Stimulated activated CD8-positive, alpha-beta memory T cell treated with anti-CD3 and anti-CD28 coated beads, Interleukin-4, amount 100 ng/mL, for 4 hours (primary cell): ENCODE measurements at places on chromosomes 16 and 17.

DNA sequence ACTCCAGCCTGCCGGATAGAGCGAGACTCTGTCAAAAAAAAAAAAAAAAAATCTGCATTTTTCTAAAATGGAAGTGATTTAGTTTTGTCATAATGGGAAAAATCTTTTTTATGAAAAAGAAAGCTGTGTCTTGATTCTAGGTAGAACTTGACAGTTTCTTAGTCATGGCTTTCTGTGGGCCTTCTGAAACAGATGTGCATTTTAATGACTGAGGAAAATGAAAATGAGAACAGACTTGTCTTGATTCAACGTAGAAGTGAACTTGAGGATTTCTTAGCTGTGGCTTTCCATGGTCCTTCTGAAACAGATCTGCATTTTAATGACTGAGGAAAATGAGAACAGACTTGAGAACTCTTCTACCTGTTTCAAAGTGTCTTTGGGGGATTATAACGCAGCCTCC, 171.7 kb downstream of the VPS53 start:
- DNase-seq, result no peak

DNA sequence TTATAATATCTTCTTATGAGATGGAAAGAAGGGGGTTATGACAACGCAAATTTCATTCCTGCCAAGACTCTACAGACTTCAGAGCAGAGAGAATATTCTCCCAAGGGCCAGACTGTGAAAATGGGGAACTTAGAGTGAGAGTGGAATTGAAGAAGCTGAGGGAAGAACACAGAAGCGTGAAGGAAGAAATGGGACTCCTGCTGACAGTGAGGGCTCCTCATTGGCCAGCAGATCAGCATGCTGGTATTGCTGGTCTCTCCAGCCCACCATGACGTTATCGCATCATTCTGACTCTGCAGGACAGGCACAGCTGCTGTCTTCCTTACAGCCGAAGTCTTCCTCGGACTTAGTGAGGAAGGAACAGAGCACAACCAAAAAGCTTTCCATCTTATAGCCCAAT, 24.3 kb downstream of the CCL4 start:
- no peak for DNase-seq

DNA sequence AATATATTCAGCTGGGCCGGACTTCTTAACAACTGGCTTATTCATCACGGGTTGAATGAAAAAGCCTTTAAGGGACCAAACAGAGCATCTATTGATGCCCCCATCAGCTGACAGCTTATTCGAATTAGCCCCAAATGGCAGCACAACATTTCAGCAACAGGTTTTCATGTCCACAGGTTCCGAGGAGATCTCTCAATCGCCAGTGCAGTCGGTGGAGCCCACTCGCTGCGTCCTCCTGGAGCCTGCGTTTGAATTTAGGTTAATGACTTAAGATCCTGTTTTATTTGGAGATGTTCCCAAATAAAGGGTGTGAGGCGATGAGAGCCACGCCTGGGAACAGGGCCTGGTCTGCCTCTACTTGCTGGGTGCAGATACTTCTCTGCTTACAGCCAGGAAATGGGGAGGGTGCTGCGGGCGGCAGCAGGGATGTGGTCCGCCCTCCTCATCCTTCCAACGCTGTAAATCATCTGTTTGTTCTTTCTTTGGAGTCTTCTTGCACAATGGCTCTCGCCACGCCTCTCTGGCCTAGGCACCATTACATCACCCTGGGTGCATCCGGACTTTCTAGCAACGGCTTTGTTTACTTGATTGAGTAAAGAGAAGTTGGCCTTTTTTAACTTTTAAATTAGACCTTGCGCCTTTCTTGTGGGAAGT, 22.6 kb downstream of the NDE1 start:
- peak; percentile 13 for DNase-seq

DNA sequence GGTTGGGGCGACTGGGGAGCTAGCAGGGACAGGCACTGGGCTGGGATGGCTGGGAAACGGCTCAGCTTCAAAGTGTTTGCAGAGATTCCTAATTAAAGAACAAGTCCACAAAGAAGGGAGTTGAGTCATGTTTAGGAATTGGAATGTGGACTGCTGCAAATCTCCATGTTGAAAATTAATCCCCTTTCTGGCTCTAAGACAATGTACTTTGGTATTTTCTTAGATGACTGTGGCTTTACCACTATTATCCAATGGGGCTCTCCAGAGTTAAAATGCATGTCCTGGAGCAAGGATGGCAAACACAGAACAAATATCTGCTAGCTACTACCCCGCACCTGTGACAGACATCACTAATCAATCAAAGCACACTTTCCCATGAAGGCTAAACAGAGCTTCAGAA, 22.2 kb upstream of the WSCD1 start:
- no peak for DNase-seq

- DNase-seq, result no peak
Measured at GRCh38 chr16:78706637-78707036, 607.2 kb downstream of the WWOX start.

DNA sequence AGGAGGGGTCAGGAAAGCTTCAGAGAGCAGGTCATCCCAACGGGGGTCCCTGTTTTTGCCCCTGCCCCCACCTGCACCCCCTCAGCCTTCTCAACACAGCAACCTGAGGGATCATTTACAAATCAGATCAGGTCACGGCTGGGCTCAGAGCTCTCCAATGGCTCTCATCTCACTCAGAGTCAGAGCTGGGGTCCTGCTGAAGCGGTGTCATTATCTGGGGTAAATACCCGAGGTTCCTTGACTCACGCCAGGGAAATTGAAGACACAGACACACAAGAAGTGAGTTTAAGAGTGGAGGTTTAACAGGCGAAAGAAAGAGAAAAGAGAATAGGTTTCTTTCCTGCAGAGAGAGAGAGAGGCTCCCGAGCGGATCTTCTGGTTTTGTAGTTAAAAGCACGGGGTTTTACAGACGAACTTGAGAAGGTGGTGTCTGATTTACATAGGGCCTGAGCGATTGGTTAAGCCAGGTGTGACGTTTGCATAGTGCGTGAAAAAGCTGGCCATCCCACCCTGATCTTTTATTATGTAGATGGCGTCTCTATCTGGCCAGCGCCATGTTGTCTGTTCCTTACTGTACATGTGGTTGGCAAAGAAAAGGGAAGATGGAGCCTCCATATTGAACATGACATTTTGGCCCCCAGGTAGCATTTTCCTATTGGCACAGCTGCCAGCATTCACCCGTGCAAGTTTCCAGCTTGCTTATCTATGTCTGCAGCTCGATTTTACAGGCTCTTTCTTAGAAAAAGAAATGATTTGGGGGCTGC, 51.4 kb downstream of the WSB1 start:
- DNase-seq, result no peak

DNA sequence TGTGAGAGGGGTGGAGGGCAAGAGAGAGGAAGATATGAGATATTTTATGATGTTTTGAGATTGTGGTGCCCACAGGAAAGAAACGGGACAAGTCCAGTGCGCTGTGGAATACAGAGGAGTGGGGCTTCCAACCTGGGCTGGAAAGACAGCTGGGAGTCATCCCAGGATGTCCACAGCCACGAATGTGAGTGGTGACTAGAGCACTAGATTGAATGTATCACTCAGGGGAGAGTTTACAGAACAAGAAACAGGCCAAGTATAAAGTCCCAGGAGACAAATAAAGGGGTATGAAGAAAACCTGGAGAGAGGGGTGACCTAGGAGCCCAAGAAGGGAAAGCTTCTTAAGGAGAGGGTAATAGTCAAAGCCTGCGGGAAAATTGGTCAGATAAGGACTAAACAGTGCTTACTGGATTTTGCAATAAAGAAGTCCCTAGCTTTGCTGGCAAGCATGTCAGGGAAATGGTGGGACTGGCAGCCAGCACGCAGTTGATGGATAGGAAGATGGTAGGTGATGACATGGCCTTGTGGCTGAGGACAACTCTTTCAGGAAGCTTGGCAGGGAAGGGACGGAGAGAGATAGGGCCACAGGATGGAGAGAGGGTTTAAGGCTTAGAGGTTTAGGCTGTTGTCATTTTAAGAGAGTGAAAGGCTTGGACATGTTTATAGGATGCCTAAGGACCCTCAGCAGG, 114.5 kb downstream of the AXIN2 start:
- no peak for DNase-seq

DNA sequence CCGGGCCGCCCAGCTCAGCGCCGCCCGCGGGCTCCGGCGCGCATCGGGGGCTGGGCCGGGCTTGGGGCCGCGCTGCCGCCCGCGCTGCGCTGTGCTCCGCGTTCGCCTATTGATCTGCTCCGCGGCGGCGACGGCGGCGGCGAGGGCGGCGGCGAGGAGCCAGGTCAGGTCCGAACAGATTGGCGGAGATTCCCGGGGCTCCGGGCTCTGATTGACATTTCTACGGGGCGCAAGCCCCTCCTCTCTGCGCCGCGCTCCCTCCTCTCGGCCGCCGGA, 559 bp downstream of the IRX3 start:
- DNase-seq, result no peak

DNA sequence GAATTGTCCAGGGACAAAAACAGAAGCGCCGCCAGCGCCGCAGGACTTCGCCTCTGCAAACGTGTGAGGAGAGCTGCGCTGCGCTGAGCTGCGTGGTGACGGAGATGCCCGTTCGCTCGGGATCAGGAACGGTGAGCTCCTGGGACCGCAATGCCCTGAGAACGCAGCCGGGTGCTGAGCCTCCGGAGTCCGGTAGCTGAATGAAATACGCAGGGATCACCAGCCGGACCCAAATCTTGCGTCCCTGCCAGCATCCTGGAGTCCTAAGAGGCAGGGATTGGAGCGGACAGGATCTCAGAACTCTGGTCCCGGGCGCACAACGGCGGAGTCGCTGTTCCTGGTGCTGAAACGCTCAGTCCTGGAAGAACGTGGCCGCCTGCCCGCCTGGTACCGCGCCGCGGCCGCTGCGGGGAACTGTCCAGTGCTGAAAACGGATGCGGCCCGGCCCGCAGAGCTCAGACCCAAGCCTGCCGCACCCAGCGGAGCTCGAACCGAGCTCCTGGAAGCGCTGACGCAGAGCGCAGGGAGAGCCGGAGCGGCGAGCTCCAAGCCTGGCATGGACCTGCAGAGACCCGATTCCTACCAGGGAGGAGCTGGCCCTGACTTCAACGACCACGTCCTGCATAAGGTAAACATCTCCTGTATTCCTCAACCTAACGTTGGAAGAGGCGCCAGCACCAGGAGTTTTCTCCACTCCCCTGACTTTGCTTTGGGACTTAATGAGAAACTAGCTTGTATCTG, 41.5 kb downstream of the CD300LF start:
- DNase-seq, result peak; percentile 37

- no peak for DNase-seq
Measured at GRCh38 chr17:10699856-10700255, 2.5 kb downstream of the ADPRM start.

GRCh38 chr16:4679156-4679849, 14.1 kb upstream of the NUDT16L1 start:
- DNase-seq, result no peak

DNA sequence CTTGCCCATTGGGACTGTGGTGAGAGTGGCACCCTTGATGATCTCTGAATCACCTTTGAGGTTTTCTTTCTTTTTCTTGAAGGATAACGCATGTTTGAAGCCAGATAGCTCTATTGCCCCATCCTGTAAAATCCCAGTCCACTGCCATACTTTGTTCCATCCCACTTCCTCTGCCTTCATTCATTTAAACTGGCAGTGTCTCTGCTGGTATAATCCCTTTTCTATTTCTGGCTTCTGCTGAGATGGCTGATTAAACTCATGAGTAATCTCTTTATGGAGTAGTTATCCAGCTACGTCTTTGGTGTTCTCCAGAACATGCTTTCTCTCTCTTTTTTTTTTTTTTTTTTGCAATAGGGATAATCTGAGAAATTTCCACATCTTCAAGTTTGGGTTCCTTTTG, 656.5 kb upstream of the SALL1 start:
- no peak for DNase-seq

DNA sequence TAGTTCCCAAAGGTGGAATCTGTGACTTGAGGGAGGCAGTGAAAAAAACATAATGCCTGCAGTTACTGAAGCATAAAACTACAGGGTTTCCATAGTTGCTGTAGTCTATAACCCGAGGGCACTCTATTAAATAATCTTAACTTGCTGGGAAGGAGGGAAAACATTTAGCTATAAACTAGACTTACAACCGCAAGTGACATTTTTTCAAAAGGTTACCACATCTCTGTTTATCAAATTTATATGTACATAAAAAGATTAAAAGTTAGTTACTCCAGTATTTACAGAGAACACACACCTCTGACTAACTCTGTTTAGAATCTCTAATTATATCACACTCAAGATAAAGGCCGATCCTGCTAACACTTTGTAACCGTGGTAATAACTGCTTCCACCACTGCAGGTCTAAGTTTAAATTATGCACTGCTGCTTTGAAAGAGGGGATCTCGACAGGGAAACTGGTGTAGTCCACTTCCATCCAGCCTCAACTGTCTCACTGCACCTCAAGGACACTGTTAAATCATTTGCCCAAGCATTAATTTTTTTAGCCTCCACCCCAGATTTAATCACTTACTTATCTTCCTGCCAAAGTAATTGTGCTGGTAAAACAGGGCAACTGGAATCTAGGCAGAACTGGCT, 14.6 kb downstream of the KCNJ16 start:
- DNase-seq, result no peak

DNA sequence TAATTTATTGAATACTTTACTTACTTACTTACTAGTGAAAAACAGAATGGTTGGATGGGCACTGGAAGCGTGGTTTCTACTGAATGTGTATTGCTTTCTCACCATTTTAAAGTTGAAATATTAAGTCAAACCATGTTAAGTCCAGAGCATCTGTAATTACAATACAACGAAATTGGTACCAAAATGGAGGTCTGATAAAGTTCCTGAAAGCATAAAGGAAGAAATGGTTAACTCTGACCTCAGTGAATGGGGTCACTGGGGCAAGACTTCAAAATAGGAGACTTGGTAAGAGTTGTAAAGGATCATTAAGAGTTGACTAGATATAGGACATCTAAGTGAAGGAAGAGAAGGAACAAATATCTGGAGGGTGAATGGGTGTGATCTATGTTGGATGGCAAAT, 237.1 kb downstream of the MAF start:
- no peak for DNase-seq

DNA sequence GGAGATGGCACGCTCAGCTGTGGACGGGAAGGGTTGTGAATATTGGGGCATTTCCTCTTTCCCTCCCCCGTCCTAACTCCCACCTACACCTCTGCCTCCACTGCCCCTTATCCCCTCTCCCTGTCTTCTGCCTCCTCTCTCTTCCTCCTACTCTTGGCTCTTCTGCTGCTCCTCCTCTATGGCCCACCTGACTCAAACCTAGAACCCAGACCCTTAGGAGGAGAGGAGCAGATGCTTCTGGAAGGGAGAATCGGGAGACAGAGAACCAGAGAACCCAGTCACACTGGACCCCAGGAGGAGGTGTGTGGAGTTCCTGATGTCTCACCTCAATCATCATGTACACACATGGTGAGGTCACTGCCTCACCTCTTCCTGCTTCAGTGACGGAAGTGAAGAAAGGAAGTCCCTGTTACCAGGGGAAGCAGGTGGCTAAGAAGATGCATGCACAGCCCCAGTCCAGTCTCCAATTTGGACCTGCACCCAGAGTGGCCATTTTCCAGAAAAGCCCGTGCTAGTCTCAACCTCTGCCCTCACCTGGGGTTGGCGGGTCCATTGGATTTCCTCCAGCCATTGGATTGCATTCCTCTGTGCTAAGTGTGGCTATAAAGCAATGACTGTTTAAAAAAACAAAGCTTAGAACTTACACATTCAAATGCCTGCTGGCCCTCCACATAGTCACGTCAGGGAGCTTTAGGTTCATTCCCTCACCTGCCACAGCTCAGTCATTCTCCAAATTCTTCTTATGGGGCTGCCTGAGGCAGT, 4.0 kb downstream of the RNF222 start:
- no peak for DNase-seq
